ENCODE measurements at places on chromosomes 1 and 21. TPM values are rescaled to one million over a fixed set of nuclear protein-coding genes. Genes with fewer than 3 reads are reported as not detected.

SV2A gene
- total RNA-seq: 15.4 TPM

TRAF5 gene
- 27.5 TPM for total RNA-seq

CCDC27 gene
- not detected for total RNA-seq

TRPM2 gene
- total RNA-seq: not detected

C1orf94 gene
- not detected for total RNA-seq

Measured in smooth muscle cell of the umbilical artery (primary cell).